ENCODE measurements at places on chromosomes 1 and 21.

GRCh38 chr1:23074012-23074411 is 54.7 kb downstream of the KDM1A start:
- no peak for DNase-seq

GRCh38 chr21:15037900-15038293 is 26.9 kb downstream of the NRIP1 start:
- DNase-seq, result no peak

- no peak for DNase-seq
These were observed 80.9 kb upstream of the BACH1 start for GRCh38 chr21:29217818-29218291.

DNA sequence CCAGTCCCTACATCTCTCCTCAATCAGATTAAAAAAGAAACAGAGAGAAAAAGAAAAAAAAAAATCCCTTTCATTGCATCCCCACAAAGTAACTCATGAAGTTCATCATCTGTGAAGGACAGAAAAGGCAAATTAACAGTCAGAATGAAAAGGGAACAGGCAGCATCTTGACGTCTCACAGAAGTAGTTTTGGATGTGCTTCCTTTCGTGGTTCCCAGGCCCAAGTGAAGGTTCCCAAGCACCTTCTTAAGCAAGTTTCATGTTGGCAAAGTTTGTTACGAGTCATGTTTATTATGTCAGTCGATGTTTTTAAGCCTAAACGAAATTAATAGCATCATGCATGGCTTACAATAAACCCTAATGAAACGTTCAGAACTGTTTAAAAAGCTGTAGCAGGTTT is 475.2 kb downstream of the SETD4 start:
- no peak for DNase-seq

- DNase-seq, result no peak
These were observed 78.6 kb upstream of the UBE2U start for GRCh38 chr1:64124704-64125440.

DNA sequence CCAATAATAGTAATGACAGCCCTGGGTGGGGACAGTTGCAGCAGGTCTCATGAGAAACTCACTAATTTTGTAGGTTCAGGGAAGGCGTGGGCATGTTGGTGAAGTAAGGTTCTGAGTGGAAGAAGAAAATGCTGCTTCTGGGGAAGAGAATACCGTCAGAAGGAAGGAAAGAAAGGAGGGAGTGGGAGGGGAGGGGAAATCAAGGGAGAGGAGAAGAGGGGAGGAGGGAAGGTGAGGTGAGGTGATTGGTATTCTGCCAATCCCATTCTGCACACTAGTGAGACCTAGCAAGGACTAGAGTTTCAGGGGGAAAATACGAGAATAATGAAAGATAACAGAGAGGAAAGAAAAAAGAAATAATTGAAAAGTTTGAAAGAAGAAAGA is 32.4 kb upstream of the MGST3 start:
- DNase-seq, result no peak

DNA sequence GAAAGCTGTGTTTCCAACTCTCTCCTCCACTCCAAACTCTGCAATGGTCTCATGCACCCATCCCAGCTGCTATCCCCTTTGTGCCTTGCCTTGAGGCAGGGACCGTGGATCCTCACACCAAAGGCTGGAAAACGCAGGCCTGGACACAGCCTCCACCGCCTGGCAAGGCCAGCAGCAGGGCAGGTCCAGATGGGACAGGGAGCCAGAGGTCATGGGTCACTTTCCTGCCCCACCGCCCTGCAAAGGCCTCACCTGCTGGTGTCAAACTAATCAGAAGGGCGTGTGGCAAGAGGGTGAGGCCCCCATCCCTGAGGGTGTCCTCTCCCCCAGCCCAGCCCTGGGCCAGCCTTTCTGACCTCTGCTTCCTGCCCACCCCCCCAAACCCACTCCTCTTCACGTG is 106.3 kb downstream of the PAX7 start:
- DNase-seq, result no peak

- DNase-seq, result no peak
These were observed 27.2 kb downstream of the CTTNBP2NL start for GRCh38 chr1:112423207-112423606.

- DNase-seq, result no peak
These were observed 5.8 kb downstream of the ELF3 start for GRCh38 chr1:202016022-202016810.

DNA sequence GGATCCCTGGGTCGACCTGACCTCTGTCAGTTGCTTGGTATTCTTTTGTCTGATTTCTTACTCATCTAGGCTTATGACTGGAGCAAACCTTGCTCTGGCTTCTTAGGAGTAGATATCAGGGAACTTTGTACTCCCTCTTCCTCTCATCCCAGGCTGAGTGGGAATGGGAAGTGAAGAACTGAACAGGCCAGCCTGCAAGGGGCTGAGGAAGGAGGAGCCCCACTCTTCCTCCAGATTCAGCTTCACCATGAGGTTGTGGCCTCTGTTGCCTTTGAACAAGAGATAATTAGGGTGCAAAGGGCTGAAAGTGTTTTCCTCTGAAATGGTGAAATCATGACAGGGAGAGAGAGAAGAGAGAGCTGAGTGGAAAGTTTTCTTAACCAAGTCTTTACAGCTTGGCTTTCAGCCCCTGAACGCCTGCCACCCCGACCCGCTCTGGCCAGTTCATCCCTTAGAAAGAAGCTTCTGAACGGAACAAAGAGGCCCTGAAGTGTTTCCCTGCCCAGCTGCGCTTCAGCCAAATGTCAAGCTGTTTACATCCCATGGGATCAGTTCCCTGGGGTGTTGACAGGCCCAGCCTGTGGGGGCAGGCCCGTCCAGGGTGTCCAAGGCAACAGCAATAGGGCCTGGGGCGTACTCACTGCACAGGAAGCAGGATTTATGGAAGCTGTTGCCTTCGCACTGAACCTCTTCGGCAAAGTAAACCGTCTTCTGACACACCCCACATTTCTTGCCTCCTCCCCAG is 11.2 kb downstream of the CSRP1 start:
- peak; percentile 35 for DNase-seq

- no peak for DNase-seq
These were observed 57.2 kb downstream of the AGPAT3 start for GRCh38 chr21:43921979-43922945.

DNA sequence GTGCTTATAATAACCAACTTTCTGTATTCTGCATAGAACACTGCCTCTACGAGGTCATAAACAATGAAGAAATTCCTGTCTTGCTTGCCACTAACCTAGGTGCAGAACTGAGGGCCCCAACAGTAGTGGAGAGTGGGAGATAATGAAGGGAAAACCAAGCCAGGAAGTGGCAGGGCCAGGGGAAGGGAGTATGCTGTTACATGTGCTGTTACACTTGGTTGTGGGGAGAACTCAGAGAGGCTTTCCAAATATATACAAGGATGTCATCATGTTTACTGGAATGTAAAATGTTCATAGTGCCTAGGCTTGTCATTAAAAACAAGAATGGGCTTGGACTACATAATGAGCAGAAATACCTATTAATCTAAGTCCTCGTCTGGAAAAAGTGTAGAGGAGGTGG is 31.1 kb downstream of the NHLH2 start:
- DNase-seq, result no peak

- peak; percentile 74 for DNase-seq
These were observed at the start of gene LGR6 for GRCh38 chr1:202193614-202194327. LGR6 (plus strand) TSS chr1:202193799; CDS start chr1:202193990, 191 bp downstream.

DNA sequence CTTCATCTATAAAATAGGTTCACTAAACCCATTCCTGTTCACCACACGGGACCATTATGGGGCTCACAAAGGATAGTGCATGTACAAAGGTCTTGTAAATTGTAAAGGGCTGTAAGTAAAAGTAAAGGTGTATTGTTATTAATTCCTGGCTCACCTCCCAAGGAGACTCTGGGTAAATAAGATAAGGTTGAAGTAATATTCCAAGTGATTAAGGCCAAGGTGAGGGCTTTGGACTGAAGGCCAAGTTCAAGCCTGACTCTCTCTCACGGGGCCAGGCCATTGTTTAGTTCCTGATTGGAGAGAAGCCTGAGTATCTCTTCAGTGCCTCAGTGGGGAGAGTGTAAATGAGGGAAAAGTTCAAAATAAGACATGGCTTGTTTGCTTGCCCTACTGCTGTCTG is 19.5 kb upstream of the ZFYVE9 start:
- DNase-seq, result no peak

DNA sequence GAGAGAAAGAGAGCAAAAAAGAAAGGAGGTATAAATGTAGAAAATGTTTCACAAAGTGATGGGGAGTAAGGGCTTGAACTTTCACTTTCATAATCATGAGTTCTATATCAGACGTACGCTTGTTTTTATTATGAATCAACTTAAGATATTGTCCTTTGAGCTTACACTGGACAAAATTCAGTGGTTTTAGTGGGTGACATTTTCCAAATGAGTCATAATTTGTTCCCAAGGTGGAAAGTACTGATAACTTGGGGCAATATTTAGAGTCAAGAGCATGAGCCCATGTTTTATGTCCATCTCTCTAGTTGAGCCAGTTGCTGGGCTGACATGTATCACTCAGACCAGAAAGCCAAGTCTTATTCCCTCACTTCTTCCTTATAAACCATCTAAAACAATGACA is 161.6 kb downstream of the CHRM3 start:
- no peak for DNase-seq

- DNase-seq, result peak; percentile 80
These were observed 68.7 kb upstream of the VAMP3 start for GRCh38 chr1:7702365-7702764.

DNA sequence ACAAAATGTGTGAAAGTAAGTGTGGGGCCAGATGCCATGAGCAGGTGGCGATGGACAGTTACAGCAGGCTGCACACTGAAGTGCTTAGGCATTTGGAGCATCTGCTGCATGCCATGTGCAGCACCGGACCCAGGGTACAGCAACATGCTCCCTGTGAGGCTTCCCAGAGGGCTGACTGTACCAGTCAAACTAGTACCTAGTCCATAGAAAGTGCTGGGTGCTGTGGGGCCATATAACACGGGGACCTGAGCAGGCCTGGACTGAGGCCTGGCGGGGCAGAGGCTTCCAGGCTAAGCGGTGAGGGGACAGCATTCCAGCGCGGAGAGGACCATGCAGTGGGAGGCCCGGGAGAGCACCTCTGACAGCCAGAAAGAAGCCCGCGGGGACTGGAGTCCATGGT is 29.9 kb upstream of the PKP1 start:
- DNase-seq, result no peak

- DNase-seq, result no peak
These were observed 977.2 kb downstream of the AMY1C start for GRCh38 chr1:104726917-104727316.

- no peak for DNase-seq
These were observed 24.6 kb downstream of the PKP1 start for GRCh38 chr1:201307760-201308499.

- no peak for DNase-seq
These were observed 55.9 kb downstream of the VCAM1 start for GRCh38 chr1:100775483-100775882.

GRCh38 chr1:228123505-228123904 is 14.4 kb upstream of the MRPL55 start:
- DNase-seq, result no peak

- DNase-seq, result no peak
These were observed 232.2 kb upstream of the PKN2 start for GRCh38 chr1:88451856-88452255.

GRCh38 chr1:180158149-180159147 is 3.8 kb downstream of the QSOX1 start:
- no peak for DNase-seq

DNA sequence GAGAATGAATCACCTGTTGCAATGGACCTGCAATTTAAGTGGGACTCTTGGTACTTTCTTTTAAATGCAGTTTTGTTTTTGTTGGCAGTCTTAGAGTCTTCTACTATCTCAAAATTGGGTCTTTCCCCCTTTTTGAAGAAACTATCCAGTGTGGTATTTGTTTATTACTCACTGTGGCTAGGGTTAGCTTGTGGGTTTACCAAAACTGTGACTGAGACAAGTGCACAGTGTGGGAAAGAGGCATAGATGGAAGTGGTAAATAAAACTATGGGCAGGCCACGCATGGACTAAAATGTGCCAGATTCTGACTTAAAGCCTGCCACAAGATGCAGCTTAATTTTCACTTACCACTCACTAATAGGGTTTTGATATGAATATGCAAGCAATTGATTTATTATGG is 1441.7 kb downstream of the PLA2G4A start:
- DNase-seq, result no peak

DNA sequence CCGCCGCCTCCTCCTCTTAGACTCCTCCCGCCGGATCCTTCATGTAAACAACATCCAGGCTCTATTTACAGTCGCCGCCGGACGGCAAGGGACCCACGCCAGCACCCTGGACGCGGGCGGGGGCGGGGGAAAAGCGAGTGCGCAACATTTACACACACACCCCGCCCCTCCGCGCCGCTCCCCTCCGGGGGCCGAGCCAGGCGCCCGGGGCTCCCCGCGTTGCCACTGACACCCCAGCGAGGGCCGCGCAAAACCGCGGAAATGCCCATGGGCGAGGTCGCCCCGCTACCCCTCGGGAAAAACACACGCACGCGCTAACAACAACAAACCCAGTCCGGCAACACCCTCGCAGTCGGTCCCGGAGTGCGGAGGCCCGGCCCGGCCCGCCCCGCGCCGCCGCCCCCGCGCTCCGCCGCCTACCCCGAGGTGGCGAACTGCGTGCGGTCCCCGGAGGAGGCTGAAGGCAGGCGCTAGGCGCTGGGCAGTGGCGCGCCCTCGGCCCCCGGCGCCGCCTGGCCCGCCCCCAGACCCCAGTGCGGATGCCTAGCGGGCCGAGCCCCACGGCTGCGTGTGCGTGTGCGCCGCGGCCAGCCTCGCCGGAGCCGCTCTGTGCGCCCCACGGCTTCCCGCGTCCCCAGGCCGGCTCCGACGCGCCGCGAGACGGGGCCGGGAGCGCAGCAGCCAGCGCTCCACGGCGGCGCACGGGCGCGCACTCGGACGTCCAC is 81.1 kb upstream of the AK4 start:
- DNase-seq, result peak; percentile 87

GRCh38 chr1:39779821-39780220 is 8.7 kb upstream of the OXCT2 start:
- DNase-seq, result no peak

Measured in neural progenitor cell (in vitro differentiated cells).